Foreskin melanocyte (primary cell): ENCODE measurements at places on chromosomes 3 and 15.

DNA sequence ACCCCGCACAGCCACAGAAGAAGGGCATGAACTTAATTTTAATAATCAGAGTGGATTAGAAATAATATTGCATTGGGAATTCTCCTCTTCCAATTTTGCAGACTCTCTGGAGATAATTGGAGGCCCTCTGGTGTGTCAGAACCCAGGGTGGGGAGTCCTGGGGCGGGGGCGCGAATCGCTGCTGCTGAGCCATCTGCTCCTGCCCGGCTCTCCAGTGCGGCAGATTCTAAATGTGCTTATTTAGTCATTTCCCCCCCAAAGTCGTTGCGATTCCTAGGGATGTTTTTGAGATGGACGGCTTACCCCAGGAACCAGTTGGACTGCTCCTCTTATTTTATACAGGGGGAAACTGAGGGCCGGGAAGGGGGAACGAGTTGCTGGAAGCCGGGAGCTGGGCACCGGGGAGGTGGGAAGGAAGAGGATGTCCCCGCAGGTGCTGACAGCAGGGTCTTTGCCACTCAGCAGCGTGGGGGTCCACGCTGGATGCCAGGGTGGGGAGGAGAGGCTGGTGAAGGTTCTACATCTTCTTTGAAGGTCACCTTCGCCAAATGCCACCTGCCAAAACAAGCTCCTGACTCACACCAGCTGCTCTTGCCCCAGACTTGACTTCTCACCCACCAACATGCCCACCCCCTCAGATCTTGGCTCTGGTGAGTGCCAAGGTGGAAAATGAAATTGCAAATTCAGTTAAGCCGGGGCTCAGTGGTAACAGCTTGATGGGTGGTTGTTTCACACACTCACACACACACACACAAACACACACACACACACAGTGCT, 91.3 kb upstream of the PRR23E start:
- DNase-seq: no peak

- no peak for DNase-seq
These were observed 69.3 kb downstream of the BBX start for GRCh38 chr3:107592073-107592472.

DNA sequence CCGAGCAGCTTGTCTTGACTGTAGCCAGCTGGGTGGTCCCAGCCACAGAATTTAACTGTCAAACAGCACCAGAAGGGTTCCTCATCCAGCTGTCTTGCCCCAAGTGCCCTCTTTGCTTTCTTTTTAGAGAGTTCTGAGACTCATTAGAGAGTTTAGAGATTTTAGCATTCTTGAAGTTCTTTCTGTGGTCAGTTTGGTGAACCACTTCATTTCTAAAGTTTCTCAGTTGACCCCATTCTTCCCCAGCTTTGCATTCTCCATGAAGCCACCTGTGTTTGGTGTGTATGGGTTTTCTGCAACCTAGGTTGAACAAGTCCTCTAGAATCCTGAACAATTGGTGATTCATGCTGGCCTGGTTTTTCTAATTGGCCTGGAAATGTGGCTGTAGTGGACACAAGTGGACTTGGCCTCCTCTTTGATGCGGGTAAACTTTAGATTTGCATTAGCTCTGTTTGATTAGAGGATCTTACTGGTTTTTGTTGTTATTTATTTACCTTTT, 33.7 kb downstream of the FLNB start:
- DNase-seq: no peak

GRCh38 chr3:8352475-8352874, 149.1 kb upstream of the LMCD1 start:
- DNase-seq: no peak

DNA sequence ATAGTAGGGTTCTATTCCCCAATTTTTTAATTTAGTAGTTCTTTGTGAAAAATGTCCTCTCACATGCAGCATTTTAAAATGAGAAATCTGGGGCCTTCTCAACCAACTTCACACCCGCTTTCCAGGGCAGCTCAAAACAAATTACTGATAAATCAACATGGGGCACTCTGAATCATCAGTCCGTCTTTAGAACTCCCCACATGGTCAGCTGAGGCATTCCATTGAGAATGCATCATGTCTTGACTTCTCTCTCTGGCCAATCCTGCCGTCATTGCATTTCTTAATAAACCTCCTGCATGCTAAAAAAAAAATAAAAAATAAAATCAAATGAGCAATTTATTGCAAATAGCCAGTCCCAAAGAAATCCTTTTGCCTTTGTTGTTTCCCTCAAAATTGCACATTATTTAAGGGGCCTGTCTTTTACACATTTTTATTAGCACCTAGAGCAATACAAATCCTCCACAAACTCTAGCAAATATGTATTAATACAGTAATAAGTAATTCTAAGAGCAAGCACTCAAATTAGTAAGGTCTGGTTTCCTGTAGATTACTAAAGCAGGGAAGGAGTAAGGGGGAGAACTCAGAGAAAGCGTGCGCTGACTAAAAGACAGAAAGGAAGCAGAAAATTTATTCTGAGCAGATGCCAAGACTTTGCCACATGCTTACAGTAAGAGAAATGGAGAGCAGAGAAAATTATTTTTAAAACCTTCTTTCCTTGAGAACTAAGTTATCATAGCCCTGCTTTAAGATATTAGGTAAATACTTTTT, 175.7 kb downstream of the TNIK start:
- DNase-seq: peak; percentile 89

DNA sequence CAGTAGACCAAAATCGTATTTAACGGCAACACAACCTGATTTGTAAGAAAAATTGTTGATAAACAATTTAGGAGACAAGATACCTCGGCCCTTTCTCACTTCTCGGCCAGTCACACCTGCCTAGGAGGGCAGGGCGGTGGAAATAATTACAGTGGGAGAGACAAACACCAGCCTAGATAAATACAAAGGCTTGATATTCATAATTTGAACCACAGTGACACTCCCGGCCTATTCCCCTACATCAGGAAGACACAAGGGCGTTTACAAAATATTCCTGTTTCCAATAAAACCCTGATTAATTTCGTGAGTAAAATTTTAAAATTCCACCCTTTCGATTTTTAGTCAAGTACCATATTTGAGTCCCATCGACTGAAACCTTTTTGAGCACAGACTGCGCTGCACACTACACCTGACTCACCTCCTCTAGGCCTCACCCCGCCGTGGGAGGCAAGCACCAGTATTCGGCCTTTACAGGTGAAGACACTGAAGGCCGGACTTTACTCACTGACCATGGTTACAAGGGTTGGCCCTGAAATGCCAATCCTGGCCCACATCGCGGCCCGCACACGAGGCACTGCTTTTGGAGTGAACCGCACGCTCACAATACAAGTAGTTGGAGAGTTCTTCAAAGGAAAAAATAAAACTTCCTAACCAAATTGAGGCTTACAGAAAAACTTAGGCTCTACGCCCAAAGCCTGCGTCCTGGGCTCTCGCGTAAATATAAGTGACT, 794 bp downstream of the ARPP19 start:
- DNase-seq: no peak

DNA sequence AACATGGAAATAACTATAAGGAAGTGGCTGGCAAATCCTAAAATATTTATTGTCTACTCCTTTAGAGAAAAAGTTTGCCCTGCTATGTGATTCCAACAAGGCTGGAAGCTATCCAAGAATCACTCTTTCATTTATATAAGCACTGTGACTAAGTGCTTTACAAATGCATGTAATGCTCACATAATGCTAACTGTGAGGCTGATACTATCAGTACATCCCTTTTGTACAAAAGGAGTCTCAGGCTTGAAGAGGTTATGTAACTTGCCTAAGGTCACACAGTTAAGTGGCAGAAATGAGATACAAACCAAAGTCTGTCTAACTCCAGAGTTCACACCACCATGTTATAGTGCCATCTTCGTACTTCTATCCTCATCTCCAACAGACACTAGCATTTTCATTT, 17.0 kb downstream of the TOPBP1 start:
- DNase-seq: peak; percentile 79

DNA sequence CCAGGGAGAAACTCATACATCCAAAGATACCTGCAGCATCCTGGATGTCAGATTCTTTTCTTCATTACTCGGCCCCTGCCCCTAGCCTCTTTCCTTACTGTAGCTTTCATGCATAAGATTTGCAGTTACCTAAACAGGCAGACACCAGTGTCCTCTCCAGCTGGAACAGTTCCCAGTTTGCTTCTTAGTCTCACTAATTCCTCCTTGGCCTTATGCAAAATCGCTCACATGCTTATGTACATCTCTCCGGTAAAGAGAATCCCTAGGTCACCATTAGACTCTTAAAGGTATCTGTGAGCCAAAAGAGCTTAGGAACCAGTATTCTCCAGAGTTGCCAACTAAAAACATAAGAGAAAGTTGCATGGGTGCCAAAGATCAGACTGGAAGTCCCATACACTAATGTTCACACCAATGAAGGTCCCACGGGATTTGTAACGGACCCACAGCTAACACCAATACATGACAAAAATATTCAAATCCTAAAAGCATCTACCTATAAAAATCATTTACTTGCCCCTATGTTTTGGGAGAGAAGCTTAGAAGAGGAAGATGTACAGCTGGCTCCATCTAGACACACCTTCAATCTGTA, 66.6 kb downstream of the CBLB start:
- DNase-seq: no peak

- DNase-seq: no peak
These were observed 32.6 kb upstream of the IREB2 start for GRCh38 chr15:78405336-78405924.

DNA sequence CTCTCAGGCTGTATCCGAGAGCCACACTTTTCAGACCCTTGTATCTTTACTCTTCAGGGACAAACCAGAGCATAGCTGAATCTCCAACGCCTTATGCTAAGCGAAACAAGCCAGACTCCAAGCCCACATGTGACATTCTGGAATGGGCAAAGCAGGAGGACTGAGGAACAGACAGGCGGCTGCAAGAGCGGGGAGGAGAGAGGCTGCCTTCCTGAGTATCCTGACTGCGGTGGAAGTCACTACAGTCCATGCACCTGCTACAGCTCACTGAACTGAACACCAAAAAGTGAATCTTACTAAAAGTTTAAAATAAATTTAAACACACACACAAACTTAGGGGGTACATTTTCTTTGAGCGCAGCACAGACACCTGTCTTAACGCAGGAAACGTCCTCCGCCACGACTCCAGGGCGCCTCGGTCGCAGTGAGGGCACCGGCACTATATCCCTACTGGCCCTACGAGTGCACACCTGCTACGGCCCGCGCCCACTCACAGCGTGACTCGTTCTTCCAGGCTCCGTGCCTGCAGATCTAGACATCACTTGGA, 1.4 kb downstream of the CYFIP1 start:
- no peak for DNase-seq

DNA sequence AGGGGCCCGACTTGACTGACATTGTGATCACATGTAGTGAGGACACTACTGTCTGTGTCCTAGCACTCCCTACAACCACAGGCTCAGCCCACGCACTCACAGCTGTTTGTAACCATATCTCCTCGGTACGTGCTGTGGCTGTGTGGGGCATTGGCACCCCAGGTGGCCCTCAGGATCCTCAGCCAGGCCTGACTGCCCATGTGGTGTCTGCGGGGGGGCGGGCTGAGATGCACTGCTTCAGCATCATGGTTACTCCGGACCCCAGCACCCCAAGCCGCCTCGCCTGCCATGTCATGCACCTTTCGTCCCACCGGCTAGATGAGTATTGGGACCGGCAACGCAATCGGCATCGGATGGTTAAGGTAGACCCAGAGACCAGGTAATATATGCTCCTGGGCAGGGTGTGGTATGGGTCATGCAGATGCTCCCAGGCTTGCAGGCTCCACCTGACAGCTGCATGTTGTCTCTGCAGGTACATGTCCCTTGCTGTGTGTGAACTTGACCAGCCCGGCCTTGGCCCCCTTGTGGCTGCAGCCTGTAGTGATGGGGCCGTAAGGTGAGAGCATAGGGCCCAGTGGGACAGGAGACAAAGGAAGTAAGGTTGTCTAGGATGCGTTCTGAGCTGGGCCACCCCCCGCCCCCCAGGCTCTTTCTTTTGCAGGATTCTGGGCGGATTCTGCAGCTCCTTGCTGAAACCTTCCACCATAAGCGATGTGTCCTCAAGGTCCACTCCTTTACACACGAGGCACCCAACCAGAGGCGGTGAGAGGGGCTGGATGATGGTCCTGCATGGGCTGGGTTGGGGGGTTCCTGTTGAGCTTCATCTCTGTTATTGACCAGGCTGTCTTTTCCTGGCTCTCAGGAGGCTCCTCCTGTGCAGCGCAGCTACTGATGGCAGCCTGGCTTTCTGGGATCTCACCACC, 4.4 kb downstream of the DALRD3 start:
- no peak for DNase-seq

- DNase-seq: no peak
These were observed 591.9 kb downstream of the ROBO1 start for GRCh38 chr3:79175870-79176269.

DNA sequence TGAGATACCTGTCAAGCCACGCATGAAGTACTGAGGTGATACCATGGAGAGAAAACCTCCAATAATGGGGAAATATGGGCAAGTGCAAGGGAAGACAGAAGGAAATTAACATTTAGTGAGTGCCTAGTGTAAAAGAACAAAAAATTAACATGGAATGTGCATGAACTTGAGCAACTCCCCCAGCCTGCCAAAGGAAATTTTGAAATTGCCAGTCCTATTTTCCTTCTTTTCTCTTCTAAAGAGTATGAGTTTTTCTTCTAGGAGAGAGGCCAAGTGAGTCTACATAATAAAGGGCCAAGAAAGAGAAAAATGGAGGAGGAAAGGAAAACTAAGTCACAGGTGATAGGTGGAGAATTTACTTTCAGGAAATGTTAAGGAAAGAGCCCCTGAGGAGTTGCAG, 602.4 kb upstream of the MDFIC2 start:
- DNase-seq: no peak

- no peak for DNase-seq
These were observed 3.1 kb upstream of the A4GNT start for GRCh38 chr3:138135146-138135832.

DNA sequence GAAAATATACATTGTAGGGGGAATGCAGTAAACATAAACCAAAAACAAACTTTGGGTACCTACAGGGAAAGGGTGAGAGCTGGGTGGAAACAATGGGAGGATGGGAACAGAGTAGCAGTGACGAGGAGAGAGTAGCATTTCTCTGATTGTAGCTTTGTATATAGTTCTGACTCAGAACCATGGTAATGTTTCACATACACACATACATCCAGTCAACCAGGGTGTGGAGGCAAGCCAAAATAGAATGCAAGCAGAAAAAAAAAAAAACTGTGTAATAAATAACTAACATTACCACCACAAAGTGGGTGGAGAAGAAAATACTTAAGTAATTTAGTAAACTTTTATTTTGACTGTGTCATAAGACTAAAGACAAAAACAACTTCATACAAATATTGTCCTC, 27.2 kb downstream of the BCL2A1 start:
- DNase-seq: no peak

GRCh38 chr3:38022301-38022700, 7.1 kb downstream of the PLCD1 start:
- no peak for DNase-seq

DNA sequence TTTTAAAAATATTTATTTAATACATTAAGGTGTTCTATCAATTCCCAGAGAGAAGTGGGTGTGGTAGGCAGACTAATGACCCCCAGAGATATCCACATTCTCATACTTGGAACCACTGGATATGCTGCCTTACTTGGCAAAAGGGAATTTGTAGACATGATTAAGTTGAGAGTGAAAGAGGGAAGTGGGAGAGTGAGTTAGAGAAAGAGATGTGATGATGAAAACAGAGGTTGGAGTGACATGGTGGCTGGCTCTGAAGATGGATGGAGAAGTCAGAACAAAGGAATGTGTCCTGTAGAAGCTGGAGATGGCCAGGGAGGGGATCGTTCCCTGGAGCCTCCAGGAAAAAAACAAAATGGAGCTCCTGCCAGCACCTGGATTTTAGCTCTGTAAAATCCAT, 32.0 kb downstream of the TNFAIP8L3 start:
- no peak for DNase-seq

- DNase-seq: no peak
These were observed 4.5 kb upstream of the ULK3 start for GRCh38 chr15:74847432-74847831.

GRCh38 chr3:85270488-85270887, 311.7 kb downstream of the CADM2 start:
- no peak for DNase-seq
